ENCODE measurements at places on chromosomes 1 and 21.

- no peak for DNase-seq
These were observed 123.7 kb downstream of the DISC1 start for GRCh38 chr1:231750296-231750695.

GRCh38 chr1:180179162-180179957, 24.7 kb downstream of the QSOX1 start:
- DNase-seq: no peak

- no peak for DNase-seq
These were observed 36.9 kb upstream of the AJAP1 start for GRCh38 chr1:4617506-4617905.

DNA sequence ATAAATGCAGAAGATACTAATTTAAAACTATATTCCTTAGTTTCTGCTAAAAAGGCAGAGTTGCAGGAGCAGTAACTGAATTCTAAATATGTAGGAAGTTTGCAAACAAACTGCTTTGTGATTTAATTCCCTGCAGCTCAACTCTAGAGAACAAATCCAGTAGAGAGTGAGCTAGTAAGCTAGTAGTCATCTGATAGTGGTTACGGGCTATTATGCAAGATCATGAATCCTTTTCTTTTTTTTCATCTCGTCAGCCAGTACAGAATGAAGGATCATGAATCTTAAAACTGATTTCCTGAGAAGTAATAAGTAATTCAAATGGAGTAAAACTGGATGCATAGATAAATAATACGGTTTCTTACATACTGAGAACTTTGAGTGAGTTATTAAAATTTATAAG, 3.3 kb downstream of the DPH5 start:
- no peak for DNase-seq

- no peak for DNase-seq
These were observed 27.2 kb downstream of the AK5 start for GRCh38 chr1:77308889-77309621.

DNA sequence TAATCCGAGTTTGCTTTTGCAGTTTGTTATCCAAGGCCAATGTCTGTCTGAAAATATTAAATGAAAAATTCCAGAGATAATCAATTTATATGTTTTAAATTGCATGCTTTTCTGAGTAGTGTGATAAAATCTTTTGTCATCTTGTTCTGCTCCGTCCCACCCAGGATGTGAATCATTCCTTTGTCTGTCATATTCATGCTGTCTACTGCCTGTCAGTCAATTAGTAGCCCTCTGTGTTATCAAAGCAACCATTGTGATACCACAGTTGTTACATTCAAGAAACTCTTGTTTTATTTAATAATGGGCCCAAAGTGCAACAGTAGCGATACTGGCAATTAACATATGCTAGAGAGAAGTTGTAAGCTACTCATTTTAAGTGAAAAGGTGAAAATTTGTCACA, 819.3 kb downstream of the BRINP3 start:
- no peak for DNase-seq

GRCh38 chr1:211237579-211237978, 21.6 kb upstream of the RCOR3 start:
- no peak for DNase-seq

- no peak for DNase-seq
These were observed 16.6 kb downstream of the ACTN2 start for GRCh38 chr1:236702791-236703394.

All from activated T-helper 1 cell treated with anti-CD3 and anti-CD28 coated beads, Interleukin-2, amount 50 U/mL, for 16 hours (primary cell).